RCC 7860 (cell line): ENCODE measurements at places on chromosomes 11 and 22.

DNA sequence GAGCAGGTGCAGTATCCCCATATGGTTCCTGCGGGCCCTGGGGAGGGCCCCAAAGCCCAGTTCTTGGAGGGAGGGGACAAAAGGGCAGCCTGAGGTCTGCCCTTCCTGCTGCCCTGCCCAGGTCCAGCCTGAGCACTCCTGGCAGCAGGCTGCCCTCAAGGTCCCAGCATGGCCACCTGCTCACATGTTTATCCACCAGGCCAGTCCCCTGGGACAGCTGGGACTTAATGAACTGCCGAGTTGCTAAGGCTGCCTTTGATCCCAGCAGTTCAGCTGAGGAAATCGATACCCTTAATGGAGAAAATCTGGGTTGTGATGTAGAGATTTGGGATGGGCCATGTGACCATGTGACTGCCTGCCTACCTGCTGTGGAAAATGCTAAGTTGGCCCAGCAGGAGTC is 146.2 kb downstream of the TRIM29 start:
- no peak for DNase-seq

- DNase-seq = peak; percentile 71
Measured at GRCh38 chr11:33449798-33450197, 192.6 kb downstream of the HIPK3 start.

- peak; percentile 58 for DNase-seq
Measured at GRCh38 chr11:87352759-87353707, 315.3 kb downstream of the TMEM135 start.

DNA sequence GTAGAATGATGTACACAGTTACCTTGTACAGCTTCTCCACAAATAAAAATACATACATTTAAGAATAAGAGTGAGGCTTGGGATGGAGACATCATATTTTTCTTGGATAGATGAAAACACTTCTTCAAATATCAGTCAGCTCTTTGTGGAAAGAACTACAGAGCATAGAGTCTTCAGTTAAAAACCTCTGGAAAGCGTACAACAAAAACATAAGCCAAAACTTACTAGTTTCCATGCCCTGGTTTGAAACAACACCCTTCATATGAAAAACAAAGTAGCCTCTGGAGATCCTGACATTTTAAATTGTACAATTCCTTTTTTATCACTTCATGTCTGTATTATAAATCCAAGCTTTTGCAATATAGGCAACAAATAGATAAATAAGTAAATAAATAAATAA is 7.0 kb upstream of the CEP126 start:
- DNase-seq = no peak

- DNase-seq = no peak
Measured at GRCh38 chr22:38720350-38720749, 14.6 kb downstream of the GTPBP1 start.

- DNase-seq = no peak
Measured at GRCh38 chr11:59900366-59901126, 22.0 kb downstream of the OOSP3 start.
